ENCODE measurements at places on chromosomes 5 and 9.

- no peak for DNase-seq
Measured at GRCh38 chr5:23302438-23302837, 205.0 kb upstream of the PRDM9 start.

DNA sequence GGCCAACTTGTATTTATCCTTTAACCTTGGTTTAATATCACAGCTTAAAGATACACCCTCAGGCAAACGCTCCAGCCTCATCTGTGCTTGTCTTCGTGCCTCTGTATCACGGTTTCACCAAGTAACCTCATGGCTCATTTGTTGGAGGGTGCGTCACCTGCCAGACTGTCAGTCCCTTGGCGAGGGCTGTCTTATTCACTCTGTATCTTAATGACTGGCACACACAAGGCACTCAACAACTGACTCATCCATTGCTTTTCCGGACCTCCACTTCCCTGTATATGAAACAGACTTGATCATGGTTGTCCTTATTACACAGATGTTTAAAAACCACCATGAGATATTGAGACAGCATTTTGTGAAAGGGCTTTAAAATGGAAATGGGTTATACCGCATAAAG, 28.0 kb downstream of the LCP2 start:
- DNase-seq = no peak

DNA sequence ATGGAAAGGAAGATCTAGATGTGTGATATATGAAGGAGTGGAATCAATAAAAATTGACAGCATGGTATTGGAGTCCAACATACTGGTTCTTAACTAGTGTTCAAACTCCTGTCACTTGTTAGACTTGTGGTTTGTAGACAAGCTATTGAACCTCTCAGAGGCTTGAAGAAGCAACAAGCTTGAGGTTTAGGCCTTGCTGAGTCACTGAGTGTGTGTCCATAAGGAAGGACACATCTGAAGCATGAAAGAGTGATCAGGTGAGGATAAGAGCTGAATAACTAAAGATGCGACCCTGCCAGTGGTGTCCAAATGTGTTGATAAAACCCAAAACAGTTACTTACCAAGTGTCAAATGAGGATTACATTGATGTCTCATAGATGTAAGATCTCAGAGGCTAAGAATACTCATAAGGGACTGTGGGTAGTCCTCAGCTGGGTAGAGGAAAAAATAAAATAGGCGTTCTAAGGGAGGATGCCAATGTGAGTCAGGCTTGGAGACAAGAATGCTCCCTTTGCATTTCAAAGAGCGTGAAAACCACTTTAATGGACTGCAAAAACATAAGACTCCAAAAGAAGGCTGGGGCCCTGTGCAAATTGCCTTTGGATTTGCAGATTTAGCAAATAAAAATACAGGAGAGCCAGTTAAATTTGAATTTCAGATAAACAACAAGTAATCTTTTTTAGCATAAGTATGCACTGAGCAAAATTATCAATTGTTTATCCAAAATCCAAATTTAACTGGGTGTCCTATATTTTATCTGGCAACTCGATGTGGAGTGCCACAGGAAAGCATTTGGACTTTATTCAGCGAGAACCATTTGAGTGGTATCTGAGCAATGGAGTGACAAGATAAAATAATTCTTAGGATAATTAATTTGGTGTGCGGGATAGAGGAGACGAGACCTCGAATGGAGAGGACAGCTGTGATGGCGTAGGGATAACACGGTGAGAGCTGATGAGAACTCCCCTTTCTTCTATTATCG, 757.3 kb upstream of the WWC1 start:
- DNase-seq = no peak

DNA sequence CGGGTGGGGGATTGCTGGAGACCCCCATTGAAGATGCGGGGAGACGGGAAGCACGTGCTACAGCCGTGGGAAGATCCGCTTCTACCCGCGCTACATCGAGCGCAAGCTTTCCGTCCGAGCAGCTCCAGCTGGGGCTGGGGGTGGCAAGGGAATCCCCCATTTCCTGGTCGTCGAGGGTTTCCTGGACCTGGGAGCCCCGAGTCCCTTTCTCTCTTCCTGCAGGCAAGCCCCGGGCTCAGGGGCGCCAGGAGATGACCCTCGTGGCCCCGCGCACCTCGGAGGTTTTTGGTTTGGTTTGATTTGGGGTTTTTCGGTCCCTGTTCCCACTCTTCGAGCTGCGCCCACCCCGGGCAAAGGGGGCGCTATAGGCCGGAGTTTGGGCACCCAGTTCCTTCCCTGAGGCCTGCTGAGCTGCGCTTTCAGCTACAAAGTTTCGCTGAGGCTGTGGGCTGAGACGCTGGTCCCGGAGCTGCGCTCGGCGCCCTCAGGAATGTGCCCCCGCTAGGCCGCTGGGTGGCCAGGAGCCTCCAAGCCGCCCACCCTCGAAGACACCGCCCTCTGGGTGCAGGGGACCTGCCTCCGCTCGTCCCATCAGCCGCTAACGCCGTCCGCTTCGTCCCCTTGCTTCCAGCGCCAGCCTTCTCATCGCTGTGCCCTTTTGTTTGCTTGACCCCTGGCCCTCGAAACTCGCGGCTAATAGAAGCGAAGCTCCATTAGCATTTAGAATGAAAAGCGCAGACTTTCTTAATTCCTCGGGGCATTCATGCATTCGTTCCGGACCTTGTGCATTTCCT, 2.9 kb downstream of the NR4A3 start:
- DNase-seq = no peak

DNA sequence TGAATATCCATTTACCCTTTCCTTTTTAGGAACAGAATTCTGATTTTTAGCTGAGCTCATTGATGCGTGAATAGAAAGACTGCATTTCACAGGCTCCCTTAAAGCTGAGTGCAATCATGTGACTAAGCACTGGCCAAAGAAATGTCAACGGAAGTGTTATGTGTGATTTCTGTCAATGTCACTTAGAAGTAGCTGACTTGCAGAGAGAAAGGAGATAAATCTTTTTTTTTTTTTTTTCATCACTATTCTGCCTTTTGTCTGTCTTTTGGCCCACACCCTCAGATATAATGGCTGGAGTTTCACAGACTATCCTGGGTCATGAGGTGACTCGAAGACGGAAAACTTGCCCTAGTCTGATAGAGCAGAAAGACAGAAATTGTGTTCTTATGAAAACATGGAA, 39.3 kb upstream of the SLC27A6 start:
- DNase-seq = no peak

DNA sequence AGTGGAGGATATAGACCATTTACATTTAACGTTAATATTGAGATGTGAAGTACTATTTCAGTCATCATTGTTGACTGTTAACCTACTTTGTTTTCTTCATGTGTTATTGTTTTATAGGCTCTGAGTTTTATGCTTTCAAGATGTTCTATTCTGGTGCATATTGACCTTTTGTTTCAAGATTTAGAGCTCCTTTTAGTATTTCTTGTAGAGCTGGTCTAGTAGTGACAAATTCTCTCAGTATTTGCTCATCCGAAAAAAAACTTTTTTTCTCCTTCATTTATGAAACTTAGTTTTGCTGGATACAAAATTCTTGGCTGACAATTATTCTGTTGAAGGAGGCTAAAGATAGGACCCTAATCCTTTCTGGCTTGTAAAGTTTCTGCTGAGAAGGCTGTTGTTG, 91.3 kb downstream of the INVS start:
- no peak for DNase-seq

- no peak for DNase-seq
Measured at GRCh38 chr9:14261616-14262015, 52.3 kb downstream of the NFIB start.

DNA sequence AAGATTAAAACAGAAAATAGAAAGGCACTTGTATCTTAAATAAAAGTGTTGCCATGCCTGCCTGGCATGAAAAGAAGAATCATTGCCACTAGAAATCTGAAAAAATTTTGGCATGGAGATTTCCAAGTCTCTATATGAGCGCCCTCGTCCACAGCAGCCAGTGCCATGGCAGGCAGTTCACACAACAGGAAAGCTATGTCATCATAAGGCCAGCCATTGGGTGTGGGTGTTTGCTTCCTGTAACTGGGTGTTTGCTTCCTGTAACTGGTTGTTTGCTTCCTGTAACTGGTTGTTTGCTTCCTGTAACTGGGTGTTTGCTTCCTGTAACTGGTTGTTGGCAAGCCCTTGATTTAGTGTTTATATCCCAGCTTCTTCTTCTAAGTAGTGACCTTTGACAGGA, 446.7 kb downstream of the IRX1 start:
- DNase-seq = no peak

- no peak for DNase-seq
Measured at GRCh38 chr5:10642367-10642766, 78.5 kb downstream of the ANKRD33B start.

- no peak for DNase-seq
Measured at GRCh38 chr5:137461391-137462264, 37.5 kb downstream of the SPOCK1 start.

DNA sequence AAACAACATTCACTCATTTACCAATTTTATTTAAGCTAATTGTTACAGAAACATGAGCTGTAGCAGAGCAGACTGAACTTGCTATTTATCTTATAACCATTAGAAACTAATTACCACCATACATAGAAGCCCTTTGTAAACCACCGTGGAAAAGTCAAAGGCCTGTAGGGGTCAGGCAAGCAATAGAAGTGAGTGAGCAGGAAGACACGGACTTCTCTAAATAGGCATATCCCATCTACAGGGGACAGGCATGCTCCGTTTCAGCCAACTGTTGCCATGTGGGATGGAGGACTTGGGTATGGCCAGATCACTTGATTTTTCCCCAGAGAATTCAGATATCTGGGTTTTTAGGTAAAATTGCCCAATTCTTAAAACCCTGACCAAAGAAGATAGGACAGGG, 44.8 kb downstream of the PRRC1 start:
- no peak for DNase-seq

DNA sequence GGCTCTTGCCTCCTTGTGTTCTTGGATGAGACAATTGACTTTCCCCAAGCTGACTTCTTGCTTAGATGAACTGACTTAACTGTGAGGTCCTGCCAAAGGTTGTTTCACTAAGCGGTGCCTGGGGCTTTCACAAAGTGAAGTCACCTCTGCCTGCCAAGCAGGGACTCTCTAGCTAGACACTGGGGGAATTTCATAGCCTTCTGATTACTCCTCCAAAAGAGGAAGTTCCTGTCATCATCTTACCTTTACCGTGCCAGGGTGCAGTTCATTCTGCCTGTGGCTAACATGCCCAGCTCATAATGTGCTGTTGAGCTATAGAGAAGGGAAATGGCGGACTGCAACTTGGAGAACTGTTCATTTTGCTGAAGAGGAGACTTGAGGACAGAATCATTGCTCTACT, 472.0 kb upstream of the WWC1 start:
- DNase-seq = no peak

DNA sequence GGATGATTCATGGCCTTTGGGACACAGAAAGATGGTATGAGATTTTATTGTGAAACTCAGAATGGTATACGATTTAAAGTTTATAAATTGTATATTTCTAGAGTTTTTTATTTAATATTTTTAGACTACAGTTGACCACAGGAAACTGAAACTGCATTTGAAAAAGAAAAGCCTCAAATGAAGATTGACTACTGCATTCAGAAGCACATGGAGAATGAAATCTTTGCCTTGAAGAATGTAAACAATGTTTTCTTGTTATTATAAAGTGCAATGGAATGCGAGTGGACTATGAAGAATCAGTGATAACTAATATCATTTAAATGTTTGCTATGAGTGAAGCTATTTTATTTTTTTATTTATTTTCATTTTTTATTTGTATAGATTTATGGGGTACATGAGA, 169.1 kb upstream of the CDH18 start:
- no peak for DNase-seq

DNA sequence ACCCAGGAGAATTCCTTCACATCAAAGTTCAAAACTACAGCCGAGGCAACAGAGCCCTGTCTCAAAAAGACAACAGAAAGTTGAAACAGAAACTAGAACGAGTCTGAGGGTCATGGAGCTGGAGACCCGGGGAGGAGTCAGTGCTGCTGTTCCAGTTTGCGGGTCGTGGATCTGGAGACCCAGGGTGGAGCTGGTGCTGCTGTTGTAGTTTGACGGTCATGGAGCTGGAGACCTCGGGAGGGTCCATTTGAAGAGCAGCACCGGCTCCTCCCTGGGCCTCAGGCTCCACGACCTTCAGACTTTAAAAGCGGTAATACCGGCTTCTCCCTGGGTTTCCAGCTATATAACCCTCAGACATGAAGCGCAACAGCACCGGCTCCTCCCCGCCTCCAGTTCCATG, 13.0 kb upstream of the LCN15 start:
- DNase-seq = no peak

Data from activated CD4-positive, alpha-beta T cell treated with anti-CD3 and anti-CD28 coated beads, Interleukin-2, amount 50 U/mL, for 24 hours (primary cell).